ENCODE measurements at places on chromosomes 3 and 15.

DNA sequence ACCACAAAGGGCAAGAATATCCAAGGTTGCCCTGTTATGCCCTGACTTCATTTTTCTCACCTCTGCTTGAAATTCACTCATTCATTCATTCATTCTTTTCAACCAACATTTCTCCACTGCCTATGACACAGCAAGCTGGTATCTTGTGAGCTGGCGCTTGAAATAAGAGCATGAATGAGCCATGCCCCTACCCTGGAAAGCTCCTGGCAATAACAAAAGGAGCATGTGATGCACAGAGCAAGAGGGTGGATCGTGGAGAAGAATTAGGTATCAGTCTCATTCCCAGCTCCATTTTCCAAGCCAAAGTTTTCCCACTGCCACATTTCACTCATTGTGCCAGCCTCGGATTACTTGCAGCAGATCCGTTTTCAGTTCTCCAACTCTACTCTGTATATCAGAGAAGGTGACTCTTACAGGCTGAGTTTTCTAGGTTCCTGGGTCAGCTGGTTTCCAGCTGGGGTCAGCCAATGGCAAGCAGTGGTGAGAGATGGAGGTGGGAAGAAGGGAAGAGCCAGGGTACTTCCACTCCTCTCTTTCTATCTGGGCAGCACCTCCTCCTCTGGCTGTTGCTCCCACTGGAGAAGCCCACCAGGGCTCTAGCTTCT lies 144.8 kb downstream of the SUCLG2 start:
- DNase-seq = no peak

DNA sequence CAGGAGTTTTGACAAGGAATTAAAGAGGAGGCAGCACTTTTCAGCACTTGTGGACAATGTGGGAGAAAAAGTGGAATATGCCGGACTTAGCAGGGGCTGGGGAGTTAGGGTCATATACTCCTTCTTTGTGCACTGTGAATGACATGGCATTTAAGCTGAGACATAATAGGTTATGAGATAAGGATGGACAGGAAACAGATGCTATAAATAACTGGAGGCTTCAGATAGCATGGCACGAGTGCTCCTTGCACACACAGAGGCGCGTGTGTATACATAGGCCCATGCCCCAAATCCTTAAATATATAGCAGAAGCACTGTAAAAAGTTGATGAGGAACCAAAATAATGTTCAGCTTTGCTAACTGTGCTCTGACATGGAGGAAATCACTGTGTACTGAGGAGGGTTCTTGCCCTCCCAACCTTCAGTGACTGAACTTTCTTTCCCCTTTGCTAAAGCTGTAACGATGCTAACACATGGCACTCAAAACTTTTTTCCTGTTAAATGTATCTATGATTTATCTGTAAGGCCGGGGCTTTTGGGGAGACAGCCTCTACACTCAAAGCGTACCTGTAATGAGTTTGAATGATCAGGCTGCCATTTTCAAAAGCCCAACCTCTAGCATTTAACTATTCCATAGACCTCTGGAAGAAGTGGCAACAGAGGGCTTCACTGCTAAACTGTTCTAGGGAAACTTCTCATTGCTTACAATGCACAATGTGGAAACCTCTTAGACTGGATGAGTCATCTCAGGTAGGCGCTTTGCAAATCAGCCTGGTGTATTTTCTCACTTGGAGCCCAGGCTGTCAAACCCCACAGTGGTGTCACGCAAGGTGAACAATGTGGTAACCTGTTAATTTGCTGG lies 784.6 kb downstream of the NR2F2 start:
- no peak for DNase-seq

- no peak for DNase-seq
These were observed 19.0 kb downstream of the RPL39L start for GRCh38 chr3:187120326-187120725.

- DNase-seq = no peak
These were observed 129.8 kb downstream of the ZNF385D start for GRCh38 chr3:21621181-21621651.

DNA sequence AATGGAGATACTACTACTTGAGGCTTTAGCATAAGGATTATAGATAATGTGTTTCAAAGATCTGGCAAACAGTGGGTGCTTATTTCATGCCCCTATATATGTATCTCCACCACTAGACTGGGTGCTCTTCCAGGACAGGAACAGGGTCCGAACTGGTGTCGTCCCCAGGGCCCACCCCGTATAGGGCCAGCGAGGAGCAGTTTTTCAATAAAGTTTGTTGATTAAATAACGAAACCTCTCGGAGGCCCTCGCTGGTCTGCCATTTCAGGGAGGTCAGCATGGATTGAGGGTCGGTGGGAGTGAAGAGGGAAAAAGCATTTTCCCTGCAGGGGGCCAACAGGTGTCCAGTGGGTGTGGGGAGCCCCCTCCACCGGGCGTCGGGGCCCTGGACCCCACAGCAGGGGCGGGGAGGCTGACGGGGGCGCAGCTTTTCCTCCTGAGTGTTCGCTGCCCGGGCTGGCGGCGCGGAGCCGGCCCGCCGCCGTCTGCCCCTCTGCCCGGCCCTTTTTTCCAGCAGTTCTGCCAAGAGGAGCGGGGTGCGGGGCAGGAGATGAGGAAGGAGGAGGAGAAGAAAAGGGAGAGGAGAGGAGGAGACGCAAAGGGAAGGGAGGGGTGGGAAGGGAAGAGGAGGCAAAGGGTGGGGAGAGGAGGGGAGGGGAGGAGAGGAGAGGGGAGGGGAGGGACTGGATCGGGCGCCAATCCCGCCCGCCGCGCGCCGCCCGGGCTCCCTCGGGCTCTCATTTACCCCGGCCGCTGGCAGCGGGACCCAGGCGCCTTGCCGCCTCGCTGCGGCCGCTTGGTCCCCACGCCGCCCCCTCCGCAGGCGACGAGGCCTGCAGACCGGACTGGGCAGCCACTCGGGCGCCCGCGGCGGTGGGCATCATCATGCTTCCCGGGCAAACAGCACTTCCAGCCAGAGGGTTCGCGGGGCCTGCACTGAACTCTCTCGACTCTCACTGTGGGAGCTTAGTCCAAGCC lies 66.3 kb downstream of the ISG20 start:
- peak; percentile 53 for DNase-seq

GRCh38 chr3:124318014-124318413 lies 326.1 kb upstream of the ROPN1 start:
- no peak for DNase-seq

DNA sequence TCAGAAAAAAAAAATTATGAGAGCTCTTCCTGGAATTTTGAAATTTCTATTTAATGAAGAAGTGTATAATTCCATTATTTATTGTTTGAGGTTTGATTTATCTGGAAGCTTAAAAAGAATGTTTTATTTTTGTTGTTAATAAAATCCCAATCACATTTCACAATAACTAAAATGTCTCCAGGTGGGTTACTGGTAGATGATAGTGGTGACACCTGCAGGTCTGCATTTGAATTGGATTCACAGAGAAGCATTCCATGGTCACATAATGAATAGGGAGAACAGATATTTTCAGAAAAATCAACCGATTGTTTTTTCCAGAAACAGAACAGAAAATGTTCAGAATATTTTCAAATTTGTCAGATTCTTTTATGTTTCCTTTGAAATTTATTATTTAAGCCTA lies 48.3 kb downstream of the ASB7 start:
- DNase-seq = no peak

DNA sequence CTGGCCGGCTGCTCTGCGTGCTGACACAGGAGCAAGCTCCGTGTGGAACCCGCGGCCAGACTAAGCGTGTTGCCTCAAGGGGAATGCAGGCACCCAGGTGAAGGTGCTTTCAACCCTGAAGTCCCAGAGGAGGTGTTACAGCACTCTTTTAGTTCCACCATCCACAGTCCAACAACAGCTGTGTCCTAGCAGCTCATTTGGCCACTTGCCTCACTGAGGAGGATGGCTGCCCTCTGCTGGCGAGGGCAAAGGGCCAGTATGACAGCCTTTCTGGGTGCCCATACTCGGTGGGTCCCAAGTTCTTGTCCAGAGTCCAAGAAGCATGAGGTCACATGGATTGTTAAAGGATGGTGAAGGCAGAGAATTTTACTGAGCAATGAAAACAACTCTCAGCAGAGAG lies 87.8 kb downstream of the C3orf85 start:
- no peak for DNase-seq

GRCh38 chr3:102233881-102234280 lies 200.9 kb upstream of the ZPLD1 start:
- no peak for DNase-seq

DNA sequence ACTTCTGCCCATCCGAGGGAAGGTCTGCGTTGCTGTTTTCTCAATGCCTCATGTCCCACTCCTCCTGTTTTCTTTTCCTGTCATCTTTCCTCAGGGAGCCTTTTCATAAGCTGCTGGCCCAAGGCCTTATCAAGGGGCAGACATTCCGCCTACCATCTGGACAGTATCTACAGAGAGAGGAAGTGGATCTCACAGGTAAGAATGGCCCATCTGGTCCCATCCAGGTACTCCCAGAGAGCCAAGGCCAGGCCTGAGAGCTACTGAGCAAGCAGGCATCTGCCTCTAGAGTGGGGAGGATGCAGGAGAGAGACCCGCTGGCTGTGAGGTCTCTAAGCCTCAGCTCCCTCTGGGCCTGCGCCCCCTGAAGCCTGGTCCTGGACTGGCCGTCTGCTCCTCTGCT lies 81.5 kb upstream of the LIMD1 start:
- no peak for DNase-seq

DNA sequence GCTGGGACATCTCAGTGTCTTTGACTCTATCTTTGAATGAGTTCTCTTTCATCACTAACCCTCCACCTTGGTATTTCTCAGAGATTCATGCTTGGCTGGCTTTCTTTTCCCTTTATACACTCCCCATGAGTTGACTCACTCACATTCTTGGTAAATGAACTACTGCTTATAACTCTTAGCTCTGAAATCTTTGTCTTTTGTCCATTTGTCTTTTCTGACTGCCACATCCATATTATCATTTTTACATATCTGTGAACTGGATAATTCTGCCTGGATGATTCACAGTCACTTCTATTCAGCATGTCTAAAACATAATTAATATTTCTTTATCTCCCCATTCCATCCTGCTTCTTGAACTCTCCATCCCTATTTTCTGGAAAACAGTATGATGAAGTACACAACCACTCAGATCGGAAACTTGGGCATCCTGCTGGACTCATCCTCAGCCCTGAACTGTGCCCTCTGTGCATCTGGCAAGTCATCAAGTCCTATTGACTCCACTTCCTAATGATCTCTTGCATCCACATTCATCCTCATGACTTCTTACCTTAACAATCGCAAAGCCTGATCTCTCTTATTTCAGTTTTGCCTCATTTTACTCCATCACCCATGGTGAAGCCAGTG lies 66.9 kb downstream of the KCNAB1 start:
- peak; percentile 28 for DNase-seq

GRCh38 chr3:45000823-45001222 lies 24.8 kb downstream of the EXOSC7 start:
- no peak for DNase-seq

DNA sequence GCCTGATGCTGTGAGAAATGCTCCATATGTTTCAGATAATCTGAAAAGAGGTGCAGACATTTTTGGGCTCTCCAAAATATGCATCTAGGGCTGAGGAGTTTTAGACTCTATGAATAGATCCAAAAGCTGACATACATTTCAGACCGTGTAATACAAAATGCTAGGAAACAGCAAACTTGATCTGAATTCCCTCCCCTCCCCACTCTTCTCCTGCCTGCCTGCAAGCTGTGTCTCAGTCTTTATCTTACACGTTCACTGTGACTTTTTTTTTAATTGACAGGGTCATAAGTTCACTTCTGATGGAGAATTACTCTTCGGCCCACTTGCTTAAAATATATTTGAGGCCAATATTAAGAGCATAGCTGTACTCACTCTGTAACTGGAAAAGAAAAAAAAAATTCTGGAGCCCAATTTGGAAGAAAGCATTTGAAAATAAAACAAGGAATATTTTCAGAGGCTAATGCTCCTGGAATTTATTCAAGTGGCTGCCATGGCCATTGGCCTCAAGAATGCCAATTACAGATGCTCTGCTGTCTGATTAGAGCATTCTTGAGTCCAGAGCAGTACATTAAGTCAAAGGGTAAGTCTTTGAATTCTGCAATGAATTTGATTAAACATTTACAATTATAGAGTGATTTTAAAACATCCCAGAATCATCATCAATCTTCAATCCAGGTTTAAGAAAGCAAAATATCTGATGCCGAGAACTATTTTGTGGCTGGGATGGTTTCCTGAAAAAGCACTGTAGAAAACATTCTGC lies 146.2 kb upstream of the SEMA6D start:
- DNase-seq = no peak

- no peak for DNase-seq
These were observed 34.8 kb upstream of the DCUN1D1 start for GRCh38 chr3:183015185-183015584.

GRCh38 chr15:40085266-40085665 lies 23.4 kb downstream of the BMF start:
- no peak for DNase-seq

- no peak for DNase-seq
These were observed 32.8 kb downstream of the ZBTB38 start for GRCh38 chr3:141401095-141401494.

- no peak for DNase-seq
These were observed 25.2 kb downstream of the SNAPC5 start for GRCh38 chr15:66472176-66472999.

- no peak for DNase-seq
These were observed 4.5 kb downstream of the POLG start for GRCh38 chr15:89330119-89330518.

- DNase-seq = no peak
These were observed 662.0 kb upstream of the CCDC54 start for GRCh38 chr3:106715286-106715685.

DNA sequence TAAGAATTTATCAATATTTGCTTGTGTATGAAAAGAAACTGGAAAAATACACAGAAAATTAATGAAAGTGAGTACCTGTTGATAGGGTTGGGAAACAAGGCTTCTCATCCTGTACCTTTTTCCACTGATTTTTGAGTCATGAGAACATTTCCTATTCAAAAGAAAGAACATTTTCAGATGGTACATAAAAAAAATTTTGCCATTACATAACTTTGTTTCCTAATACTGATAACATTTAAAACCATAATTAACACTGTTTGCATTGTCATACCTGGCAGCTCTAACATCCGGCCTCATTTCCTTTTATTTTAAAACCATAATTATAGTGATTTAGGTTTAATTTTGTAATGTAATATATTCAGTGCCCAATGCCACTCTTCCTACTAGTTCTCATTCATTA lies 11.7 kb downstream of the NKTR start:
- DNase-seq = no peak

GRCh38 chr3:156818273-156818651 lies 7.9 kb upstream of the LEKR1 start:
- no peak for DNase-seq

GRCh38 chr15:50146632-50147031 lies 27.6 kb upstream of the ATP8B4 start:
- no peak for DNase-seq

- DNase-seq = no peak
These were observed 33.0 kb downstream of the KBTBD8 start for GRCh38 chr3:67030785-67031740.
